ENCODE measurements at places on chromosomes 5 and 9.

DNA sequence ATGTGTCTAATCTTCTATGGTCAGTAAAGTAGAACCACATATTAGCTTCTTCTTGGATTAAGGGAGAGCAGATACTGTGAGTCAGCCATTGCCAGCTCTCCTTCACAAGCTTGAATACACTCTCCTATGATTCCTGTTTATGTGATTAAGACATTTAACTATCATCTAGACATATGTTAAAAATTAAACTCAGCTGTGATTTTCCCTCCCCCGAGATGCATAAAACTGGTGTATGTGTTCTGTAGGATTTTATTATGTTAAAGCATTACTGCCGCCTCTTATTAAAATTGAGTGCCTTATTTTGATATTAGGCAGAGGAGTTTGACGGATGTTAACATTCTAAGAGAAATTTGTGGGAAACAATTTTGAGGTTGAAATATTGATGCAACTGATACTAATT lies 114.6 kb downstream of the ACTBL2 start:
- DNase-seq, result no peak

GRCh38 chr9:19140259-19140658 lies 13.0 kb upstream of the PLIN2 start:
- DNase-seq, result no peak

DNA sequence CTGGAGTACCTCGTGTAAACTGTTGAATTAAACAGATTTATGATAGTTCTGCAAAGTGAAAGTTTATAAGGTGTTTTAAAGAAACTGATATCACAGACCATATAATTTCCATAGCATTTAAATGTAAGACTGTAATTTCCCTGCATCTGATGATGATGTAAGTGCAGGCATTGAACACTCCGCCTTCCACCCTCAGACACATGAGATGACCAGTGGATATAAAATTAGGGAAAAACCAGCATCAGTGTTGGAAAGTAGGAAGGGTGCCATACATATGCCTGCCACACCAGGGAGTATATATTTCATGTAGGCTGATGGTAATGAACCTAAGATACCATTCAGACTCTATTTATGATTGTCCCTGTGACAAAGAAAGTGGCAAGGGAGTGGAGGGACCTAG lies 519.2 kb downstream of the ACTL7B start:
- no peak for DNase-seq

GRCh38 chr5:2997179-2997578 lies 245.7 kb upstream of the IRX2 start:
- no peak for DNase-seq

GRCh38 chr9:132005899-132006298 lies 73.8 kb downstream of the MED27 start:
- DNase-seq, result no peak

DNA sequence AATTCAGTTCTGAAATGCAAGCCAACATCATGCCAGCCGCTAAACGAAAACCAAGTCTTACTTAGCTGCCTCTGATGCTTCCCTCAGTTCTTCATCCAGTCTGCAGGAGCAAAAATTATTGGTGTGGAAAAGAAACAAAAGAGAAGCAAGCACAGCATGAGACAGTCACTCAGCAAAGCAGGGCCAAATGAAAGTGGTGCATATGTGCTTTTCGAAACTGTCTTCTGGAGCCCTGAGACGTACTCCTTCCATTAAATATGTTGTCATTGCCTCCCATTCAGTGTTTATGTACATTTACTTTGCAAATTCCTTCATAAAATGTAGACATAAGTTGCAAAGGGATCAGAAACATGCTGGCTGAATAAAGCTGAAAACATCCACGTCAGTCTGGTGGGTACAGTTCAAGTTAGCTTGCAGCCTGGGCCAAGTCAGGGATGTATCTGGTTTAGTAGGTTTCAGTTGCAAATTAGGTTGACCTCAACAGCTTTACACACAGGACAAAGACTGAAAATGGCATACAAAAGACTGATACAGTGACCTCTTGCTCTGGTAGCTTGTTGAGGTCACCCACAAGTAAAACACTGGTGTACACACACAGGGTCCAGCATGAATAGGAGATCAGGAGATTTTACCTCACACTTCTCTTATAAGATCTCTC lies 139.7 kb upstream of the PCA3 start:
- no peak for DNase-seq

DNA sequence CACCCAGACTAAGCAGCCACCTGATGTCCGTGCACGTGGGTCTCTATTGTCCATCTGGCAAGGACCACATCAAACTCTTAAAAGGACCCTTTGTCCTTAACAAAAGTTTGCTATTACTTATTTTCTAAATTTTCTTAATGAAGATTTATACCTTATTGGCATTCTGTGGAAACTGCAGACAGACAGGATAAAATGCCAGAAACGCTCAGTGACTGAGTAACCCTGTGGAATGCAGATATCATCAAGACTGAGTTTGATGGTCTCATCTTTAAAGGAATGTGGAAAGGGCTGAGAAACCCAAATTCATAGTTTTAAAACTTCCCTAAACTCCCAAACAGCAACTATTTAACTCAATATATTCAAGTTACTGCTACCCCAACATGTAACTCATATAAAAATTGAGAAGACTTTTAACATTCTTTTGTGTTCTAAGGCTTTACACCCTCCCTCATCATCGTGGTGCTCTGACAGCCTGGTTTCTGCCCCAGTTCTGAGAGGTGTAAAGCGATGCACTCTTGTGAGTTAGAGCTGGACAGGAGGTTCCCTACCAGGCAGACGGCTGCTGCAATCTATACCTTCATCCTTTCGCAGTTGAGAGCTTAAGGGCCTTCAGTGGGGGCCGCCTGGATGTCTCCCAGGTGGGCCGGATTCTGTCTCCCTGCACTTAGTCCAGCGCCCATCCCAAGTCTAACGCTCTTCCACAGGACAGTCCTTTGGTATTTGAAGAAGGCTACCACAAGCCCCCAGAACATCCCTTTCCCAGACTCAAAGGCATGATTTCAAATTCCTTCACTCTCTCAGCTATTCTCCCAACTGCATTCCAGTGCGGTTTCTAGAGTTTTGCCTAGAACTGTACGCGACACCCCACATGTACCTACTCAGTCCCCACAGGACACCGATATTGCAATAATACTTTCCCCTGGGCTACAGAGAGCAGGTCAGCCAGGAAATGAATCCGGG lies 68.9 kb downstream of the DAP start:
- DNase-seq, result no peak

- no peak for DNase-seq
Observed at GRCh38 chr5:73799401-73799972, 173.5 kb downstream of the ARHGEF28 start.

- DNase-seq, result no peak
Observed at GRCh38 chr5:167207081-167207480, 1084.4 kb upstream of the WWC1 start.

GRCh38 chr5:126054577-126055347 lies 368.4 kb upstream of the GRAMD2B start:
- DNase-seq, result no peak

DNA sequence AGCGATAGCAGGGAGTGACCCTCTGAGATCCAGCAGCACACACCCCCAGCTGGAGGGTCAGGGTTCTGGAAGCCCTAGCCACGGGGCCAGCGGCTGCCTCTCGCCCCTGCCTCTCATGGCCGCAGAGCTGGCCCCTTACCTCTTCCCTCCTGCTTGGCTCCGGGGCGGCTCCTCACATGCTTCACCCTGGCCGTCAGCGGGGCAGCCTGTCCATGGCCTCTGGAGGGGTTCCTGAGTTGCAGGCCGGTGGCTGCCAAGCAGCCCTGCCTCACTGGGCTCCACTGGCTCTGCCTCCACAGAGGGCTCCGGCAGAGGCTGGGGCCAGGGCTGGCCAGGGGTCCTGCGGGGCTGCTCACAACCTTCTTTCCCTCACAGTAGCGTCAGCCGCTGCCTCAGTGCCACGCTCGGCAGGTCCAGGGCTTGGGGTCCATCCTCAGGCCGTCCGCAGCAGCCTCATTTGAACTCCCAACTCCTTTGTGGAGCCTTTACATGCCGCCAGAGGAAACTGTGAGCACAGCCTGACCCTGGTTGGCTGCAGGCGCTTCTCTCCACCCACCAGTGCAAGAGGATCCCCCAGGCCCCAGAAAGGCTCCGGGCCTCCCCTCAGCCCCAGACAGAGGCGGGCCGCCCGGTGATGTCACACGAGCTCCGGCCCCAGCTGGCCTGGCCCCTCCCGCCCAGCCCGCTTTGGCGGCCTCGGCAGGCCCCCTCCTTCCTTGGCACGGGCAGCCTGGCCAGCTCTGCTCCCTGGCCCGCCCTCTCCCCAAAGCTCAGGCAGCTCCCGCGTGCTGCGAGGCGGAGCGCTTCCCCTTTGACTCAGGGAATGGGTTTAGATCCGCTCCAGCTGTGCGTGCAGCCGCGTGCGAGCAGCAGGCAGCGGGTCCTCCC lies at the start of gene ANGPTL2:
Gene ANGPTL2 (minus strand): TSS at position 460 of the 888 bp plus-strand sequence. CDS start 13,904 bp downstream, outside the sequence.
- DNase-seq, result no peak

GRCh38 chr9:5586391-5586802 lies 42.5 kb upstream of the RIC1 start:
- DNase-seq, result no peak

- DNase-seq, result no peak
Observed at GRCh38 chr9:70921136-70921535, 200.3 kb downstream of the TRPM3 start.

DNA sequence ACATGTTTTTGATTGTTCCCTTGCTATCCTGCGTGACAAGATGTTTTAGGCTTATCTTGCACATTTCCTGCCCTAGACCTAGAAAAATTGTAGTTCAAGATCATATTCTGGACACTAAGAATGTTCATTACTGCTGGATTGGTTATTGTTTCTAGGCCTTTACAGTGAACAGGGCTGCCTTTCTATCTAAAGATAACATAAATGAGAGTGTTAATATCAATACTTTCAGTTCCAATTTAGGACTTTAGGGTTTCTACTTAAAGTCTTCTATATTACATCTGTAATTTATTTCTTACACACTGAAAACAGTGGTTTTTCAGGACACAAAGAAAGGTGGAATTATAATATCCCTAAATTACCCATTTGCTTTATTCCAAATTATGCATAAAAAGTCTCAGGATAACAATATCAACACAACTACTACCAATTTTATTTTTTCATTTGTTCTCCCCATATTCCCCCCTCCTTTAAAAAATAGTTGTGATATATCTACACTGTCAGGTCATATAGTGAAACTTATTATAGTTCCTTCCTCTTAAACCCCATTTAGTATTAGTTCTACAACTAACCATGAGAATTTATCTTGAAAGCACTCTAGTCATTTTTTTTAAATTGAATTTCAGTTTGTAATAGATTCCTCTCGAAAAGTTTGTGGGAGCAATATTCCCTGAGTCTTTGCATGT lies 293.9 kb upstream of the RIOK2 start:
- DNase-seq, result no peak

DNA sequence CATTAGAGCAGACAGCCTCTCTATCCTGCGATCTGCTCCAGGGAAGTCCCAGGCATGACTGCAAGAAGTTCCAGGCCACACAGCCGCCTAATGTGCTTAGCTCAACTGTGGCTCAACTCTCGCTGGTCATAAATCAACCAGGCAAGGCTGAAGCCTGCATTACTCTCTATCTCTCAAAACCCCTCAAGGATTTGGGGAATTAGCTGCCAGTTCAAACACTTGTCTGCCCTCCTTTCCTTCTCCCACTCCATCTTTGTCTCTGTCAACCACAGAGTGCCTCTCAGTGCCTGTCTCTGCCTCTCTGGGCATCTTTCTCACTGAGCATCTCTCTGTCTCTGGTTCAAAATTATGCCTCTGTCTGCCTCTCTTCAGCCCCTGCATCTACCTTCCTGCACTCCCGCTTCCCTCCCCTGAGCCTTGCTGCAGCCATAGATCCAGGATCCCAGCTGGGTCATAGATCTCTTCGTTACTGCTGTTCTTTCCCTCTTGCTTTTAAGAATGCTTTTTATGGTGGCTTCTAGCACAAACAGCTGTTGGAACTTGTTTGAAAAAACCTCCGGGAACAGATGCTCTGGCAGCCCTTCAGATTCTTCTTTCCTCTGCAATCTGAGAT lies 27.9 kb upstream of the GALNT10 start:
- DNase-seq, result no peak

GRCh38 chr5:129049126-129049799 lies 45.3 kb upstream of the ISOC1 start:
- DNase-seq, result no peak

DNA sequence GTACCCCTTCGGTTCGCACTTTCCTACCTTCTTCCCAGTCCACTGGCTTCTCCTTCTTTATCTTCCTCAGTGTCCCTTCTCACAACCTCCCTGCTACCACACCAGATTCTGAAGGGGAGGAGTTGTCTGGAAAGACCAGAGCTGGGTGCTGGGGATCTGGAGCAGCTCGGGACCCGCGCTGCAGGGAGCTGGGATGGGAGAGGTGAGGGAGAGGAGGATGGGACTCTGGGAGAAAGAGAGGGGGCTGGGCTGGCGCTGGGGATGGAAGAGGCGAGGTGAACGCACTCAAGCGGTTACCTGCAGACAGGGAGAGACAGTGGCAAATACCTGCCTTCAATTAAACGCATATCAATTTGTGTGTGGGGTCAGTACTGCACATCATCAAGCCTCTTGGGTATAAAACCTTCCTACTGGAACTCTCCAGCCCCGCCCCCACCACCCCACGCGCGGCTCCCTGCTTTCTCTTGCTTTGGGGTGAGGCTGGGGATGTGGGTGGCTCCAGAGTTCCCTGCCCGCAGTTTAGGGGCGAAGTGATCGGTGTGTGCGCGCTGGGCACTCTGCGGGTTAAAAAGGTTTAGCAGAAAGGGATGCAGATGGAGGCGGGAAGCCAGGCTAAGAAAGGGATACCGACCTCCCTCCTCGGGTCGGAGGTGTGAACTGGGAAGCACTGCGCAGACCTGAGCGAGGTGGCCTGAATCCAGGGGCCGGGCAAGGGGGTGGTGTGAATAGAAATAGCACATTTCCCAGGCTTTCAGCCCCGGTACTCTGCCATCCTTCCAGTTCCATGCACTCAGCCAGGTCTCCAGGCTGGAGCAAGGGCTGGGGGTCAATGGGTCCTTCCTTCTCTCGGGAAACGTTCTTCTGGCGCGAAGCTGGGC lies 977 bp upstream of the PAM start:
- no peak for DNase-seq

DNA sequence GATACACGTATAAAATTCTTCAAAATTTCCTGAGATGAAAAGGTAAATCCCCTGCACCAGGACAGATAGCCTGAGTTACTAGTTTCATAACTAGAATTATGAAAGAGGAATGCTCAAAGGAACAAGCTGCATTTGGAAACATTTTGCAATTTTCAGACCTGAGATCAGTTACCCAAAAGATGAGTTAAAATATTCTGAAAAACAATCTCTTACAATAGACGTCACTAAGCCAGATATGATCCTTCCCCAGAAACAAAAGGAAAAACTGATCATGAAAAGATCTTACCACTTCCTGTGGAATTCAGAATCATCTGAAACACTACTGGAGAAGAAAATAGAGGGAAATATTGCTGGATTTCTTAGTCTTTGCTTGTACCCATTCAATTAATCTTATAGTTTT lies 204.7 kb downstream of the ARRDC3 start:
- DNase-seq, result no peak

DNA sequence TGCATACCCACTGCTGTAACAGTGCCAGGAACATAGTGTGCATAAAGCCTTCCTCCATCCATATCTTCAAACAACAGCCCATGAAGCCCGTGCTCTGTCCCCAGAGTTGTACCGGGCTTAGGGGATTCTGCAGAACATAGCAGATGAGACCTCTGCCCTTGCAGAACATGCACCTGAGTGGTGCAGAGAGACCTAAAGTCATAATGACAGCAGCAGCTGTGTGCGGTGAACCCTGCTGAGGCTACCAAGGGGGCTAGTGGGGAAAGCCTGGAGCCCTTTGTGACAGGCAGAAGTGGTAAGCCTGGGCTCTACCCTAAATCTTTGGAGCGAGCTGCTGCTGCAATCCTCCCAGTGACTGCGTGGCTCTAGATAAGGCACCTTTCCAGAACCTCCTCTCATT lies 32.2 kb upstream of the BRD3 start:
- DNase-seq, result no peak

GRCh38 chr9:135157856-135158563 lies 70.5 kb downstream of the OLFM1 start:
- no peak for DNase-seq

Data from NCI-H1048 (cell line).